ENCODE measurements at places on chromosomes 6 and 20.

- no peak for DNase-seq
These were observed 26.8 kb downstream of the MYH7B start for GRCh38 chr20:34982270-34983088.

- DNase-seq: no peak
These were observed 1192.4 kb upstream of the CITED2 start for GRCh38 chr6:140566781-140567277.

- no peak for DNase-seq
These were observed 567.5 kb upstream of the SLC35B3 start for GRCh38 chr6:9002833-9003232.

- no peak for DNase-seq
These were observed 518.9 kb upstream of the JARID2 start for GRCh38 chr6:14726816-14727493.

DNA sequence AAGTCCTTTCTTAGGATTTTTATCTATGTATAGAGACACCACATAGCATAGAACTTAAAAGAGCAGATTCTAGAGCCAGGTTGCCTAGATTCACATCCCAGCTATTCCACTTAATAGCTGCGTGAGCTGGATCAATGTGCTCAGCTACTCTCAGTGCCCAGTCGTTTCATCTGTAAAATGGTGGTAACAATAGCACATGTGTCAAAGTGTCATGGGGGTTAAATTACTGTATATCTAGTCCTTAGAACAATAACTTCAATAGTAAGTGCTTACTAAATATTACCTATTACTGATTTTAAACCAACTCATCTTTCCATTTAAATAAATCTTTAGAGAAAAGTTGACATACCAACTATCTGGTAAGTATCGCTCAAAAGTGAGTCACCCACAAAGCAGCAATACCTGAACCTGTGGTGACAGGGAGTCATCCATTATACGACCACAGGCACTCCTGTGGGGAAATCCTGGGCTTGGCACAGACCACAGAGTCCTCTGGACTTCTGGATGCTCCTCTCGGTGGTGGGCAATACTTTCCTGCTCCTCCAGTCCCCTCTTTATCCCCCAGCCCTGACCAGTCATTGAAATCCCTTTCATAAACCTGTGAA is 154.8 kb downstream of the PDSS2 start:
- no peak for DNase-seq

DNA sequence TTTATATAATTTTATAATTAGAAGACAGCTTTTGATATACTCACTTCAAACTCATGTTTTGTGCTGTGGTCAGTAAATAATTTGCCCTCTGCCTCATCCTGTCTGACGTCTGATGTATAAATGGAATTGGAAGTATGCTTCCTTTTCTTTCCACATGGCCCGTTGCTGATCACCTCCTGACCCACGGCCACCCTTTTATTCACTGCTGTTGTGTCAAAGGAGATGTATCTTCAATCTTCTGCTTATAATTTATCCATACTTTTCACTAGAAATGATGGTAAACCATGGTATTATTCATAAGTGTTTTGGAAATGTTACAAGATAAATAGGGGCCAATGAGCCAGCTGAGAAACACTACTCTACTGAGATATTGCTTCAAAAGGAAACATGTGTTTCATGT is 841.8 kb downstream of the PHF3 start:
- no peak for DNase-seq
